ENCODE measurements at places on chromosomes 13 and 19.
A peak's percentile ranks its signal among the peaks of the same experiment; 100 is the strongest.

DNA sequence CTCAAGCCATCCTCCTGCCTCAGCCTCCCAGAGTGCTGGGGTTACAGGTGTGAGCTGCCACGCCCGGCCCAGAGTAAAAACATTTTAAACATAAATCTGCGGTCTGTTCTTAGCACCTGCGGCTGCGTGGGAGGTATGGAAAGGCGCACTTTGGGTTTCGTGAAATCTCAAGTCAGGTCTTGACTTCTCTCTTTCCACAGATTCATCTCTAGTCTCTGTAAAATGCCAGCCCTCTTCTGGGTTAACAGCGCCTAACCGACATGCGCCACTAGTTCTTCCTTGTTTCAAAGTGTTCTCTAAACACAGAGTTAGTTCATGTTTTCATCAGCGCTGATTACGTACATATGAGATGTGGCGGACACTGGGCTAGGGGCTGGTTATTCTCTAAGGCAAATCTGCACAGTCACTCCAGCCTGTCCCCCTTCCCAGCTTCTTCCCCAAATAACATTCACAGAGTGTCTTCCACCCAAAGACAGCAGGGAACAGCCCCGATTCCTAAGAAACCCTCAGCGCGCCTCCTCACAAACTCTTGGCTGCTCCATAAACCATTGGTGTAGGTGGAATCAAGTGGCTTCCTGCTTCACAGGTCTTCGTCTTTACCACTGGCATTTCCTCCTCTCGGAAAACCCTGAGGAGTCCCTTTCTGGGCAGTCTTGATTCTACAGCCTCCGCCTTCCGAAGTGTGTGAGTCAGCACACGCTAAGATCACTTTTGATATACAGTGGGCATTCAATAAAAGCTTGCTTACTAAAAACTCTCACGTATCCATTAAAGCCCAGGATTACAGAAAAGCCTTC is 1.4 kb downstream of the PARP4 start:
- DNase-seq, result peak; percentile 54

GRCh38 chr19:16561382-16561781 is 10.8 kb downstream of the SLC35E1 start:
- no peak for DNase-seq

DNA sequence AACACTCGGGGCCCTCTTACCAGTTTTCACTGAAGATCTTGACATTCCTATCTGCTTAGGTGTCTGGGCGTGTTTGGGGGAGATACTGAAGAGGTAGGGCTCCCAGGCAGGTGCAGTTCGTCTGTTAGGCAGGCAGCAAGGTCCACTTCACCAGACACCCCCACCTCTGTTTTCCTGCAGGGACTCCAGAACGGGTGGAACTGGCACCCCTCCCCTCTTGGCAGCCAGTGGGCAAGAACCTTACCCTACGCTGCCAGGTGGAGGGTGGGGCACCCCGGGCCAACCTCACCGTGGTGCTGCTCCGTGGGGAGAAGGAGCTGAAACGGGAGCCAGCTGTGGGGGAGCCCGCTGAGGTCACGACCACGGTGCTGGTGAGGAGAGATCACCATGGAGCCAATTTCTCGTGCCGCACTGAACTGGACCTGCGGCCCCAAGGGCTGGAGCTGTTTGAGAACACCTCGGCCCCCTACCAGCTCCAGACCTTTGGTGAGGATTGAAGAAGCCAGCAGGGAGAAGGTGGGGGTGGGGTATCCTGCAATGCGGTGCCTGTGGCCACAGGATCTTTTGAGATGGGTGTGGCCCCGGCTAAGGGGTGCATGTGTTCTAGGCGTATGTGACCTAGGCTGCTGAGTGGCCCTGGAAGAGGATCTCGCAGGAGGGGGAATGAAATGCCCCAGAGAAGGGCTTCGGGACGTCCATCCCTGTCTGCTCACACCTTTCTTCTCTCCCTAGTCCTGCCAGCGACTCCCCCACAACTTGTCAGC is 3.3 kb upstream of the ICAM4 start:
- DNase-seq, result no peak

- DNase-seq, result no peak
These were observed 74.9 kb upstream of the WASF3 start for GRCh38 chr13:26482451-26483197.

DNA sequence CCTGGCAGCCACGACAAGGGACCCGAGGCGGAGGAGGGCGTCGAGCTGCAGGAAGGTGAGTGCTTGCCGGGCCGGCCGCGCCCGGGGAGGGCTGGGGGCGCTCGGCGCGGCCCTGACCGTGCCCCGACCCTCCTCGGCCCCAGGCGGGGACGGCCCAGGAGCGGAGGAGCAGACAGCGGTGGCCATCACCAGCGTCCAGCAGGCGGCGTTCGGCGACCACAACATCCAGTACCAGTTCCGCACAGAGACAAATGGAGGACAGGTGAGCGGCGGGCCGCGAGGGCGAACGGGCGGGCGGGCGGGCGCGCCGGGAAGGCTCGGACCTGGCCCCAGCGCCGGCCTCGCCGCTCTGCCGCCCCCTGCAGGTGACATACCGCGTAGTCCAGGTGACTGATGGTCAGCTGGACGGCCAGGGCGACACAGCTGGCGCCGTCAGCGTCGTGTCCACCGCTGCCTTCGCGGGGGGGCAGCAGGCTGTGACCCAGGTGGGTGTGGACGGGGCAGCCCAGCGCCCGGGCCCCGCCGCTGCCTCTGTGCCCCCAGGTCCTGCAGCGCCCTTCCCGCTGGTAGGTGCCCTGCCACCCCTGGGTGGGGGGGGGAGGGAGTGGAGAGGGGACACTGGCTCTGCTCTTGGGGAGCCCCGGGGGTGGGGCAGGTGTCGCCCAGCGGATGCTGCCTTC is 816 bp downstream of the USF2 start:
- DNase-seq, result no peak

- DNase-seq, result no peak
These were observed 591 bp downstream of the DEDD2 start for GRCh38 chr19:42216653-42217519.

DNA sequence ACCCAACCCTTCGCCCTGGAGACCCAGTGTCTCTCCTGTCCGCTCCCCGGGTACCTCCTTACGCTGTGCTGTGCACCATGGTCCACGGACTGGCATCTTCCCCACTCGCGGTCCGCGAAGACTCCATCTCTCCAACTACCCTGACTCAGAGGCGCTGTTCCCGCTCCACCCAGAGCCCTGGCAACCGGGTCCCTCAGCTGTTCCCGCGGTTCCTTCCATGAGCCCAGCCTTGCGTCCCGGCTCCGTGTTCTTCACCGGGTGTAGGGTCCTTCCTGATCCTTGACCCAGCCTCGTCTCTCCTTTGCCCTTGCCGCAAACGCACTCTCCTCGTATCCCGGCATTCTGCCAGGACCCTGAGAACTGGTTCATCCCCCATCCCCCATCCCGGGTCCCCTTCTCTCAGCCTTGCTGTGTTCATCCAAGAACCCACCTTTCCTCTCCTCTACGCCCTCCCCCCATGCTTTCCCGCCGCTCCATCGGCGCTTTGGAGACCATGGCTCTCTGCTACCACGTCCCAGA is 664 bp downstream of the ICAM5 start:
- DNase-seq, result no peak

DNA sequence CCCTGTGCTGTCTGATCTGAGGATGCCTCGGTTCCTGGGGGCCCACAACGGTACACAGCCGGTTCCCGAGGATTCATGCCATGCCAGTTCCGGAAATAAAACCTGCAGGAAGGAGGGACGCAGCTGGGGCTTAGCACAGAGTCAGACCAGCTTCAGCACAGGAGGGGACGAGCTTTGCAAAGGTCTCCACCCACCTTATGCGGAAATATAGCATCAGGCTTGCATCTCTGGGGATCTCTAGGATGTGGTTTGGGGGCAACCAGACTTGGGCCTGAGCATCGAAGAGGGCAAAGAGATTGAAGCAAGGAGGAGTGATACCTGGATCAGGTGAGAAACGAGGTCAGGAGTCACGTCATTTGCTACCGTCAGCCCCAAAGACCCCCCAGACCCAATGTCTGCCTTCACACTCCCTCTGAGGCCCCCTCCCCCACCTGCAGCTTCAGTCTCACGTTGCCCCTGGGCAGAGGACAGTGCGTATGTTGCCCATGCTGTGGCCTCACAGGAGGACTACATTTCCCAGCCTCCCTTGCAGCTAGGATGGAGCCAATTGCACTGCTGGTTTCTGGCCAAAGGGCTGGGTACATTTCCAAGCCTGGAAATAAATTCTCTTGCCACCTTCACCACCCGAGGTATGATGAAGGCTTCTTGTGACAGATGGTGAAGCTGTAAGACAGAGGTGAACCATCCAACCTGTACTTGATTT is 12.1 kb downstream of the TYK2 start:
- no peak for DNase-seq

DNA sequence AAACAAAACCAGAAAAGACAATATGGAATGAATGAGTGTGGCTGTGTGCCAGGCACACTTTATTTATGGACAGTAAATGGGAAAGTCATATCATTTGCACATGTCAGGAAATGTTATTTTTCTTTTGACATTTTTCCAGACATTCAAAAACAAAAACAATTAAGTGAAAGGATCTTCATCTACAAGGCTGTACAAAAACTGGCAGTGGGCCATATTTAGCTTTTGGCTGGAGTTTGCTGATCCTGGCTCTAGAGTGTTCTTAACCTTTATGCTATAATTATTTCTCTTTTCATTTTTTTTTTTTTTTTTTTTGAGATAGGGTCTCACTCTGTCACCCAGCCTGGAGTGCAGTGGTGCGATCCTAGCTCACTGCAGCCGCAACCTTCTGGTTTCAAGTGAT is 6.5 kb upstream of the TNFSF9 start:
- no peak for DNase-seq

DNA sequence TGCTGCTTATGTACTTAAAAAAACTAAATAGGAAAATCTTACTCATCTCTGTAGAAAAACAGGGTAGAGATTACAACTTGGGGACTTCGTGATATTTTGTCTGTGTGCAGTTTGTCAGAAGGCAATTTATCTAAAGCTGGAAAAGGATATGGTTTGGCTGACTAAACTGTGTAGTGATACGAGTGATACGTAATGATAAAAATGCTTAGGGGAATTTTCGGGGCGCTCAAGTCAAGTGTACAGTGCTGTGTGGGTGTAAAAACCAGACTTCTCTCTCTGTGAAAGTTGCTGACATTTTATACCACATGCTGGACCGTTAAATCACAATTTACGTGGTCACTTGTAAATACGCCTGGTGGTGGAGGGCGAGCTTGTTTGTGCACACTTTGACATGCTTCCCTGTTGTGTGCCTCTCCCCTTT is 221.7 kb downstream of the KCNRG start:
- DNase-seq, result no peak

DNA sequence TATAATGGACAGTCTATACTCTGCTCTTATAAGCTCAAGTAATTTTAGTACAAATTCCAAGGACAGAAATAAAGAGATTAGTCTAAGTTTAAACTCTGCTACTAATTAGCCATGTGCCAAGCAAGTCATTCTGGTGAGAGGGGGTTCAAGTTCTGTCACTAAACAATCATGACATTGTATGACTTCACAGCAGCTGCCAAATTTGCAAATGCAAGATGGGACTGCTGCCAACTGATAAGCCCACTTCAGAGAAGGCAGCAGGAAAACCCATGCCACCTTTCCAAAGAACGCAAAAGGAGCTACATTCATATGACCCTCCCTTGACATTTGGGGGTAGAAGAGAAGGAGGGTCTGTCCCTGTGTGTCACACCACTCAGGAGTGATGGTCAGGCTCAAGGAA is 60.7 kb upstream of the RFXAP start:
- no peak for DNase-seq

GRCh38 chr13:37026771-37027170 is 26.2 kb downstream of the EXOSC8 start:
- no peak for DNase-seq

DNA sequence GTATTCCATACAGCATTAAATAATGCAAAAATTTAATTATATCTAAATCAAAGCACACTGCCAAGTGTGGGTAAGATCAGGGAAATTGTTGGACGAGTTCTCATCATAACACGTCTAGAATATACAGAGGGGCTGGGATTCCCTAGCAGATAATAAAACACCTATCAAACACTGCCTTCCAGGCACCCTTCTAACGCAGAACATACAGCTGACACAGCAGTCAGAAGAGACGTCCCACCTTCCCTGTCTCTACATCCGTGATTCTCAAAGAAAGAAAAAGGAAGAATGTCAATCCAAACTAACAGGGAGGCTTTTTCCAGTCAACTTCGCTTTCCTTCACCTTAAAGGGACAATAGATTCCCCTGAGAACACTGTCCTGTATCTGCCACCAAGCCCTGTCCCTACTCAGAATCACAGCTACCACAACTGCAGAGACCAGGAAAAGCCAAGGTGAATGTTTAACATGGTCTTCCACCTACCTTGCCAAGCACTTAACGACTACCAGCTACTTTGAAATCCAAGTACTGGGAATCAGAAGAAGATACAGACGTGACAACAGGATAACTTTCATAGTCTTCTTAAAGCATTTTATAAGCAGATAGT is 38.5 kb downstream of the TBC1D4 start:
- no peak for DNase-seq

GRCh38 chr19:40744554-40745401 is 5.5 kb downstream of the ACTMAP start:
- no peak for DNase-seq

- no peak for DNase-seq
These were observed 365.9 kb downstream of the FGF14 start for GRCh38 chr13:102035969-102036368.

GRCh38 chr19:42093505-42093904 is 17.5 kb downstream of the ZNF574 start:
- DNase-seq, result no peak

GRCh38 chr13:41915081-41915480 is 45.8 kb downstream of the VWA8 start:
- DNase-seq, result peak; percentile 14

All from AG04449 (cell line).